MM.1S (cell line): ENCODE measurements at places on chromosomes 2 and 18.
A peak's percentile ranks its signal among the peaks of the same experiment; 100 is the strongest.

DNA sequence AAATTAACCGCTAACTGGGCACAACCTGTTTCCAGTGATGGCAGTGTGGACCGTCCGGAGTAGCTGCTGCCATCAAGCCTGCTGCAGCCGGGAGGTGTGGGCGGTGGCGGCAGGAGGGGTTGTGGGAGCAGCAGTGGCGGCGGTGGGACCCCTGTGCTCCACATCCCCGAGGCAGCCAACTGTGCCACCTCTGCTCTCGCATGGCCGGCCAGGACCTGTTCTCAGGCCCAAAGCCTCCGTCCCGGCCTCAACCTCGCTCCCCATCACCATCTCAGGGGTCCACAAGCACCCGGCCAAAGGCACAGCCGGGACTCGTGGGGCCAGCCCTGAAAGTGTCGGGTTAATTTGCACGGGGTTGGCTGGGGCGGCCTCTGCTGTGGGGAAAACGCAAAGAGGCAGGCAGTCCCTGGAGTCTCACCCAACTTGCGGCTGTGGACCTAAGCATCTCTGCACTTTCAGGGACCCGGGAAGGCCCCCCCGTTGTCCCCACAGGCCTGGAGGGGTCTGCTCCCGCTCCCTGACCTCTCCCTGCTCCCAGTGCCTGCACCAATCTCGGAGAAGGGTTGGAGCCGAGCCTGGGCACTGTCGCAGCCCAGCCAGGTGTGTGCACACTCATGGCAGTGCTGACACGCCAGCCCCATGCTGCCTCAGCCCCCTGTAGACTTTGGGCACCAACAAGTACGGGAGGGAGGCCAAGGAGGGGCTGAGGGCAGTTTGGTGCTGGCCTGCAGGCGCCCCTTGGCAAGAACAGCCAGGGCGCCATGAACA, 44.4 kb upstream of the PEX13 start:
- DNase-seq = no peak

DNA sequence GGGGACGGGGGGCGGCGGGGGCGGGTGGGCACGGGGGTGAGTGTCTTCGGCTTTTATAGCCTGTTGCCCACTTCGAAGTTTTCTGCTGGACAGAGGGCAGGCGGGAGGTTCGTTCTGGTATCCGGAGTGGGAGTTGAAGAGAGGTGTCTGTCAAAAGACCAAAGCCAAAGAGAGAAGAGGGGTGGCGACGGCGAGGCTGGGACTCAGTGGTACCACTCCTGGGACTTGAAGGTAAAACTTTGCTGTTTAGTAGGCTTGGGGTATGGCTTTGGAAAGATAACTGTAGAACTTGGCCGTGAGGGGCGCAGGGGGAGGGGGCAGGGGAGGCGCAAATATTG, 215.8 kb upstream of the DTNA start:
- no peak for DNase-seq

- DNase-seq = no peak
Measured at GRCh38 chr2:239869272-239870155, 155.6 kb downstream of the NDUFA10 start.

- no peak for DNase-seq
Measured at GRCh38 chr2:137957033-137957432, 7.2 kb upstream of the HNMT start.

- DNase-seq = peak; percentile 71
Measured at GRCh38 chr18:54183390-54183789, 41.1 kb downstream of the MBD2 start.

DNA sequence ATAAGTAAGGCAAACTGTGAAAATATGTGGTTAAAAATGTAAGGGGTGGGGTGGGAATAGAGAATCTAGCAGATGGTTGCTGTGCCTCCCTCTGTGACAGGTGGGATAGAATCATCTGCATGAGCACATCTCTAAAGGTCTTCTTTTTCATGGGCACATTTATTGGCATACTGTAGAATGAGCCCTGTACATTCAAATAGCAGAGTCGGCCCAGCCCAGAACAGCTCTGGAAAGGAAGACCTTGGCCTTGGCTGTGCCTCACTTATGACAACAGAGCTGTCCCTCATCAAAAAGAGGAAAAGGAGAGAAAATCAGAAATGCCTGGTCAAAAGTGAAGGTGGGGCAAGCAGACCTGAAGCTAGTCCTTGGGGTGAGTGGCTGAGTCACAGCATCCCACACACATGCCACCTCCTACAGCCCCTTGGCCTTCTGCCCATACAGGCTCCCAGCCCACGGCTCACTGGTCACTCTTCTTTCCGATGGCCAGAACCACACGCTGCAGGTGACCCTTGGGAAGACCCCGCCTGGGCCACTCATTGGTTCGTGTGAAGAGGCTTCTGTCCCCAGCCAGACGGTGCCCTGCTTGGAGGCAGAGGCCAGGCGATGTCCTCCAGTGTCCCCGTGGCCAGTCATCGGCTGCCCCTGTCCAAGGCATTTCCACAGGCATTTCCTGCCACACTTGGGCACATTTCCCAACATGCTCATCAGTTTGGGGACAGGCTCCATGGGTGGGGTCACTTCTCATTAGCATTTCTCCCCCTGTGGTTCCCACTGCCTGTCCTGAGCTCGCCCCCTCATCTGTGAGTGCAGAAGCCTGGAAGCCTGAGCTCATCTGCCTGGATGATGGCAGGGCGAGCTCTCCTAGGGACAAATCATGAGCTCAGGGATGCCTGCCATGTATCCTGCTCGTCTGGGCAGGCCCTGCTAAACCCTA, 113.6 kb downstream of the MCFD2 start:
- no peak for DNase-seq

DNA sequence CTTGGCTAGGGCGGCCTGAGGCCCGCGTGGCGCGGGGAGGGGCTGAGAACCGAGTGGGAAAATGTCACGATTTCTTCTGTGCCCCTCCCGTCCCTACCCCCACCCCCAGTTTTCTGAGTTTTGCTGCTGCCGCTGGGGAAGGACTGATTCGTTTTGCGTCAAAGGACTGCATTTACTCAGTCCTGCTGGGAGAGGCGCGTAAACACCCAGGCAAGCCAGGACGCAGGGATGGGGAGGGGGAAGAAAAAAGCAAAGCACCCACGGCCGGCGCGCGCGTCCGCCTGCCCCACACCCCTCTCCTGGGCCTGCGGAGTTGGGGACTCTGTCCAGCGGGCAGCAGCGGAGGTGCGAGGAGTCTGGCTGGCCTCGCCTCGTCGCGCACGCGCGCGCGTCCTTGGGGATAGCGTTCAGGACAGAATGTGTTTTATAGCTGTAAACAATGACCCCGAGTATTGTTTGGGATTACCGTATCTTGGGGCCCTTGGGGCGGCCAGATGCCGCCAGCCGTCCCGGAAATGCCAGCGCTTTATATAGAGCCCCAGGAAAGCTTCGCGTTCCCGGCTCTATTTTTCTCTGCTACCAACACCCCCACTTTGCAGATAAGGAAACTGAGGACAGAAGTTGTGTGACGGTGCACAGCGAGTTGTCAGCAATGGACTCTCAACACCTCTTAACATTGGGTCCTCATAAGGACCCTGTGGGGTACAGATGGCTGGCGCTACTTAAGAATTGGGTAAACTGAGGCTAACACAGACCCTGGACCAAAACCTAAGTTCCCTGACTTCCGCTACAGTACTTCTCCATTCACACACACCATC, 1.7 kb upstream of the FOSL2 start:
- DNase-seq = peak; percentile 49

DNA sequence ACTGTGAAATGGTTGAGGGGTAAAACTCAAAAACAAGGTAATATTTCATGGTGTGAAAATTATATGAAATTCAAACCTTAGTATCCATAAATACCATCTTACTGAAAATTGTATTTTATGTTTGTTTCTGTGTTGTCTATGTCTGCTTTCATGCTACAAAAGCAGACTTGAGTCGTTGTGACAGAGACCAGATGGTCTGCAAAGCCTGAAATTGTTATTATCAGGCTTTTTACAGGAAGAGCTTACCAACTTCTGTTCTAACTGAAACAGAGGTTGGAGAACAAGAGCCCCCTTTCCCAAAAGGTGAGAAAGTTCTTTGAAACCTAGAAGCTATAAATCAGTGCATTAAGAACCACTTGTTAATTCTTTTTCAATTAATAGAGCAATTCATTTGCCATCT, 110.0 kb downstream of the COL4A4 start:
- no peak for DNase-seq

DNA sequence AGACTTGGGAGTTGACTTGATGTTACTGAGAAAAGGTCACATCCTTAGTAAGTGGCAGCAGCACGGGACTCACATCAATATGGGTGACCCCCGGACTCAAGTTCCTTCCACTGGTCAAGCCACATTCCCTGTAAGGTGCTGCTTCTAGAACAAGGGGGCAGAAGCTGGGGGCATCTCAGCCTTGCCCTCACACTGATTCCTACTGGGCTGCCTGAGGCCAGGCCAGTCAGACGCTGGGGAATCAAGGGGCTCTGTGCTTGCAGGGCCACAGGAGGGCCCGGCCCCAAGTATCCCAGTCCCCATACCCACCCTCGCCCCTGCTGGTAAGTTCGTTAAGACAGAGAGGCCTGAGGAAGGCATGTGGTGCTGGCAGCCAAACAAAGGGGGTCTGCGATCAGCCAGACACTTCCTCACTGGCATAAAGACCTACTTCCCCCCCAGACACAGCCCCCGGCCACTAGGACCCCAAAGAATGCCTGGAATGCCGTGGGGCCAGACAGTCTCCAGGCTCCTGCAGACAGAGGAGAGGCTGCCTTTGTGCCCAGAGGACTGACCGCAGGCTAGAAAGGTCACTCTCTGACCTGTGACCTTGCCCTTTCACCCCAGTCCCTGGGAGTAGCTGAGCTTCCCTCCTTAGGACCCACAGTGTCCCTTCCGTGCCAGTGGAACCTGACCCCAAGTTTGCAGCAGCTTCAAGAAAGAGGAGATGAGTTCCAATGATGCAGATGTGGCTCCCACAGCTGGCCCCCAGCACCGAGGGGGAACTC, 83.6 kb downstream of the HS1BP3 start:
- DNase-seq = no peak

DNA sequence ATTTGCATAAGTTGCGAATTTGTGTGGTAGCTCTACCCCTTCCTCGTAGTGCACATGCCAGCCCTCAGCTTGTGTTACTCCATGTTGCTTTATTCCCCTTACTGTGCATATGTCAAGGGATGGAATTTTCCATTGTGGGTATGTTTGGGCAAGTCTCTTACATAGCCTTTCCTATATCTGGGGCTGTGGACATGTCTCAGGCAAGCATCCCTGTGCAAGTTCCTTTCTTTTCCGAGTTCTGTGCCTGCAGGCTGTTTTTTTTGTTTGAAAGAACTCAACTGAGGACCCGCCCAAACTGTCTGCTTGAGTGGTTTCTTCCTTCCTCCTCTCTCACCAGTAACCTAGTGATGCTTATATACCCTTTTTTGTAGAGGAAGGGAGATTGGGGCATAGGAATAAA, 1739.1 kb upstream of the PIK3C3 start:
- no peak for DNase-seq

DNA sequence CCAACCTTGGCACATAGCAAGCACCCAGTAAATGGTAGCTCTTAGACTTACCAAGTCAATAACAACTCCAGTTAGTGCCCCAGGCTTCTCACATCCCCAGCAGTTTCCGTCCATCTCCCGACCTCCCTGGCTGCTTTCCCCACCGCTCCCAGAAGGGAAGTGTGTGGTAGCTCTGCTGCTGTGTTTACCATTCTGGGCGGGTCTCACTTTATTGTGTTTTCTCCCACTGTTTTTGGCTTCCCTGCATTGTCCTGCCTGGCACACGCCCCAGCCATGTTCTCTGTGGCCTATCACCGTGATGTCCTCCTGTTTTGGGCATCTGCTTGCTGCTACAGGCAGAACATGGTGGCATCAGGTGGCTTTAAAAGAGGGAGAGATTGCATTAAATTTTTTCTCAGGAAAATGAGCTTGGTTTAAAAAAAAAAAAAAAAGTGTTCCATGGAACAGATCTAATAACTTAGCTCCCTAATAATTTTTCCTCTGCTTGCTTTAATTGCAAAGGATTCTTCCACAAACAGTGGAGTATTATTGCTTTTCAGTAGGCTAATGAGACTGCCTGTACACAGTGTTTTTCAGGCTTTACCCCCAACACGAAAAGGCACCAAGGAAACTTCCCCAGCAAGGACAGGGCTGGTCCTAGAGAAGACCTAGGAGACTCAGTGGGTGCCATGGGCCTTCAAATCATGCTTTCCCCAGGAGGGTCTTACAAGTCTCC, 8.0 kb upstream of the COX7A2L start:
- DNase-seq = no peak

- DNase-seq = no peak
Measured at GRCh38 chr18:55477860-55478581, 110.0 kb downstream of the TCF4 start.

DNA sequence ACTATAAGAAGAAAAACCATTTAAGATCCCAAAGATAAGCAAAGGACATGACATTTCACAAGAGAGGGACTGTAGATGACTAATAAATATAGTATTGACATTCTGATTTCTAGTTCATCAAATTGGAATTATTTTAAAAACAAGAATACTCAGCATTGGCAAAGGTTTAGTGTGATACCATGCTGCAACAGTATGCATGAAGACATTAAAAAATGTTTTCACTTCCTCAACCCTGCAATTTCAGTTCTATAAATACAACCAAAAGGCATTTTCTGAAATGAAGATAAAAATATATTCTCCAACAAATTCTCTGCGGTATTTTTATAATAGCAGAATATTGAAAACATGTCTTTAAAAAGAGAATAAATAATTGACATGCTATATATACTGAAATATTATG, 2.1 kb downstream of the C2orf81 start:
- no peak for DNase-seq

- no peak for DNase-seq
Measured at GRCh38 chr2:74131901-74132300, 15.8 kb downstream of the BOLA3 start.
